ENCODE measurements at places on chromosomes 12 and 14.

- DNase-seq: no peak
Measured at GRCh38 chr12:126545411-126545810, 1480.2 kb downstream of the AACS start.

- no peak for DNase-seq
Measured at GRCh38 chr14:102084931-102085330, 1.9 kb downstream of the HSP90AA1 start.

DNA sequence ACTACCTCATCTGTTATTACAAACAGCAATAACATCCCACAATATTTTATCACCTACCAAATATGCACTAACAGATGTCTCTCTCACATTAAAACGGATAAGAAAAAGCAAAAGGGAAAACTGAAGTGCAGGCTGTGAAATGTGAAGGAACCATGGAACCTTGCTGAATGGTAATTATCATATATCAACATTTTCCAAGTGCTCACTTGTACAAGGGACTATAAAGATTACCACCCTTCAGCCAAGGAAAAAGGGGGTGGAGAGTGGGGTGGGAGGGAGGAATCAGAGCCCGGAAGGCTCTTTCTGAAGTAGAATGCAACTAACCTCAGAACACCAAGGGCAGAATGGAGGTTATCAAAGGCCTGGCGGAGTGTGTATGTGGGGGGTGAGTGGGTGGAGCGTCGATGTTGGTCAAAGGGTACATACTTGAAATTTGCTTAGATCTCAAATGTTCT, 1.2 kb downstream of the SNX6 start:
- no peak for DNase-seq

DNA sequence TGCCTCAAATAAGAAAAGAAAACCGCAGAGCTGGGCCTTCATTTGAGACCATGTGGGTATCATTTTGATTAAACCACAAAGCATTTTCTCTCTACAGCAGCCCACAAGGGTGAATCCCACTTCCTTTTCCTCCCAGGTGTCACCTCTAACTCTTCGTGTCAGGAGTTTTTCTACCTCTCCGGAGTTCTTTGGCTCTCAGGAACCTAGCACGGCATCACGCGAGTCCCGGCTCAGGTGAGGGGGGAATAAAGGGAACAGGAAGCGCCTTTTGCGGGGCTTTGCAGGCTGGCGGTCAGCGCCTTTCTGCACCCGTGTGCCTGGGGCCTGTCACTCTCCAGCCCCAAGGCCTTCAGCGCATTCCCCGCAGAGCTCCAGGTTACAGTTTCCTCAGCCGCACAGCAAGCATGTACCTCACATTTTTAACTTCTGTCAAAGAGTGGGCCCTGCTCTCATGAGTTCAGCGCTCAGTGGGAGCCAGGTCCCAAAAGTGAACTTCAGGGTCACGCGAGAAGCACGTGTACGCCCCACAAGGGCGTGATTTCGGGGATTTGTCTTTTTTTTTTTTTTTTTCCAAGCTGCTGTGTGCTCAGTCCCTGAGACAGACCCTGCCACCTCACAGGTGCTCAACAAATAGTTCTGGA, 740 bp upstream of the PRPF40B start:
- DNase-seq: peak; percentile 18

- DNase-seq: no peak
Measured at GRCh38 chr12:107386569-107386968, 293.2 kb upstream of the CRY1 start.

- DNase-seq: no peak
Measured at GRCh38 chr12:124484526-124484953, 82.9 kb downstream of the NCOR2 start.

GRCh38 chr14:85233756-85234155, 296.2 kb upstream of the FLRT2 start:
- no peak for DNase-seq

- no peak for DNase-seq
Measured at GRCh38 chr14:82724316-82724715, 1190.7 kb upstream of the SEL1L start.

- no peak for DNase-seq
Measured at GRCh38 chr14:36512585-36513003, 7.4 kb downstream of the NKX2-1 start.

GRCh38 chr12:46300910-46301309, 32.1 kb upstream of the SLC38A1 start:
- no peak for DNase-seq

- no peak for DNase-seq
Measured at GRCh38 chr12:54010053-54010971, 1.5 kb downstream of the HOXC8 start.

- no peak for DNase-seq
Measured at GRCh38 chr14:77106666-77107065, 8.6 kb downstream of the CIPC start.

DNA sequence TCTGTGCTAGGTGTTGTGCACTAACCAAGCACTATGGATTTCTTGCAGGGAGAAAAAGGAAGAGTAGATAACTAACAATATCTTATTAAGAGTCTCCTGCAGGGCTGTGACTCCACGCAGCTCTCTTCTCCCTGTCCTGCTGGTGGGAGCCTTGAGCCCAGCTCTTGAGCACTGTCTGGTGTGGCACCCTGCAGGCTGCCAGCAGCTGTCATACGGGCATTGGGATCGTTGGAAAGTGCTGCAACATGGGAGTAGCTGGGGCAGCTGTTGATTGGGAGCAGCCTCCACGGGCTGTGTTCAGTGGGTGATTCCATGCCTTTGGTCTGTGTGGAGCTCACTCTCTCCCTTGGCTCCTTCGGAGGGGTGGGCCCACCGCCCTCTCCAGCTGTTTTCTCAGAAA, 125.3 kb downstream of the FBXL14 start:
- no peak for DNase-seq

GRCh38 chr14:57485635-57486034, 8.0 kb downstream of the CCDC198 start:
- DNase-seq: no peak

DNA sequence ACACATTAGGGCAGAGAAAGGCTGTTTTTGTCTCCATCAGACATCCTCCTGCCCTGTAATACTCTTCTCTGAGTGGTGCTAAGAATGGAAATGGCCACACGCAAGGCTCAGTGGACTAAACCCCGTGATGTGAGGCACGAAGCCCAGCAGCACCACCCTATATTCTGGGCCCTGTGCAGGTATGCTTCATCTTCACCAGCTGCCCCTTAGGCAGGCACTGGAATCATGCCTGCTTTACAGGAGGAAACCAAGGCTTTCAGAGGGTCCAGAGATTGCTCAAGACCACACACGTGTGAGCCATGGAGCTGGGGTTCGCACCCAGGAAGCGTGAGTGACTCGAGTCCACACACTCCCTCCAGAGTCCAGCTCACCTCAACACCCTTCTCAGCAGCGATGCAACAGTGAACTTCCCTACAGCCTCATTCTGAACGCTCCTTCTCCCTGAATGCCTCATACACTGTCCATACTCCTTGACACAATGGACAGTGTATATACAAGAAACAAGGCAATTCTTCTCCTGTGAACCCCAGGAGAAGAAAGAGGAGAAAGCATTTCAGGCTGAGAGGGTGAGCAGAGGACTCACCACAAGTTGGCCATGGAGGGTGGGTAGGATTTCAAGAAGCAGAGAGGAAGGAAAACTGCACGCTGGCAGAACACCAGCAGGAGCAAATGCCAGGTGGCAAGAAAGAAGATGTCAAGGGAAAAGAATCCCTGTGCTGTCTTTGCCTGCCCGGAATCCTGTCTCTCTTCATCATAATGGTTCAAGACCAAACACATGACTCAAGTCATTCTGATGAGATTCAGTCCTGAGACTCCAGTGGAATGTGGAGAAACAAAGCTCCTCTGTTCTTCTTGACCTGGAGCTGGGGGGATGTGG, 39.1 kb downstream of the NT5DC3 start:
- no peak for DNase-seq

GRCh38 chr14:94227029-94227428, 52.9 kb downstream of the PPP4R4 start:
- DNase-seq: no peak

- no peak for DNase-seq
Measured at GRCh38 chr12:132352896-132353800, 23.8 kb upstream of the GALNT9 start.

GRCh38 chr14:103519043-103519836, 3.4 kb downstream of the CKB start:
- no peak for DNase-seq

- DNase-seq: no peak
Measured at GRCh38 chr12:6095269-6095668, 29.2 kb downstream of the VWF start.

DNA sequence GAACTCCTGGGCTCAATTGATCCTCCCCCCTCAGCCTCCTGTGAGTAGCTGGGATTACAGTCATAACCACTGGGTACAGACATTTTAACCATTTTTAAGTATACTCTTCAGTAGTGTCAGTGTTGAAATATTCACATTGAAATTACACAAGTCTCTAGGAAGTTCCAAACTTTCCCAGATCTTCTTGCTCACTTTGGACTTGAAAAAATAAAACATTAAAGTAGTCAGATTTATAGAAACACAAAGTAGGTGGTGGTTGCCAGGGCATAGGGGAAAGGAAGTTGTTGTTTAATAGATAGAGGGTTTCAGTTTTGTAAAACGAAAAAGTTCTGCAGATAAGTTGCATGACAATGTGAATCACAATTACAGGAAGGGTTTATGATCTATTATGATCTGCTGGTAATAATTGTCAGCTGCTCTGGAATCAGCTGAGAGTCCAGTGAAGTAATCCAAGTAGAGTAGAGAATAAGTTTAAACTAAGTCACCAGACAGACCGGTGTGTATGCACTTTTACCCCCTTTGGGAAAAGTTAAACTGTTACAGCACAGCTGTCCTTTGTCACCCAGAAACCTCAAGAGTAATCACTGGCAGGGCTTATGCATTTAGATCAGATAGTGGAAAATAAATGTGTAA, 27.4 kb downstream of the PCNX1 start:
- DNase-seq: no peak

DNA sequence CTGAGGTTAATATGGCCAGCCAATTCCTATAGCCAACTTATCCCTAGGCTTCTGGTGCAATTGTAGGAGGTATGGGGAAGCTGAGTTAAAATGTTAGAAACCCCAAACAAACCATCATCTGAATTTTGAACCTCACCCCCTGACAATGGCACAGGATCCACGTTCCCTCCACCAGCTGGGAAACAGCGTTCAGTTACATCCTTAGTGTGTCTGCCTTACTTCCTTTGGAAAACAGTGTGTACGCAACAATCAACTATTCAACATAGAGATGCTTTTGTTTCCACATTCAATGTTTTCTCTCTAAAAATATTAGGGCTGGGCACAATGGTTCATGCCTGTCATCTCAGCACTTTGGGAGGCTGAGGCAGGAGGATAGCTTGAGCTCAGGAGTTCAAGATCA, 203.4 kb downstream of the TTC7B start:
- no peak for DNase-seq

DNA sequence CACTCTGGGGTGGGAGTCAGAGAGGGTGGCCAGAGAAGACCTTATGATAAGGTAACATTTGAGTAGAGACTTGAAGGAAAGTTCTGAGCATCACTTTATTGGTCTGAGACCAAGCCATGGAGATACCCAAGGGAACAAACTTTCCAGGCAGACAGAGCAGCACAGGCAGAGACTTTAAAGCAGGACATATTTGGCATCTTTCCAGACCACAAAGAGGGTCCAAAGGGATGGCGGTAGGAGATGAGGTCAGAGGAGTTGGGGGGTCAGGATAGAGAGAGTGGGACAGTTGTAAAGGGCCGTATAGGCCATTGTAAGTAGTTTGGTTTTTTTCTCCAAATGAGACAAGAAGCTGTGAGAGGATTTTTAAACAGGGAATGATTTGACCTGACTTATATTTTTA, 344.4 kb downstream of the SEC23A start:
- DNase-seq: no peak

GRCh38 chr14:34081101-34081575, 130.3 kb upstream of the EGLN3 start:
- no peak for DNase-seq

- DNase-seq: no peak
Measured at GRCh38 chr12:77325511-77326236, 260.3 kb upstream of the E2F7 start.

All from stimulated activated CD8-positive, alpha-beta memory T cell treated with anti-CD3 and anti-CD28 coated beads, Interleukin-2, amount 100 ng/mL, for 48 hours (primary cell).